ENCODE measurements at places on chromosomes 16 and 17.
A peak's percentile ranks its signal among the peaks of the same experiment; 100 is the strongest.

DNA sequence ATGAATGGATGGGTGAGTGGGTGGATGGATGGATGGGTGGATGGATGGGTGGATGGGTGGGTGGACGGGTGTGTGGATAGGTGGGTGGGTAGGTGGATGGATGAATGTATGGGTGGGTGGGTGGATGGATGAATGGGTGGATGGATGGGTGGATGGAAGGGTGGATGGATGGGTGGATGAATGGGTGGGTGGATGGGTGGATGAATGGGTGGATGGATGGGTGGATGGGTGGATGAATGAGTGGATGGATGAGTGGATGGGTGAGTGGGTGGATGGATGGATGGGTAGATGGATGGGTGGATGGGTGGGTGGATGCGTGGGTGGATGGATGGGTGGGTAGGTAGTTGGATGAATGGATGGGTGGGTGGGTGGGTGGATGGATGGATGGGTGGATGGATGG is 13.2 kb upstream of the ATP2C2 start:
- no peak for DNase-seq

- DNase-seq: no peak
Observed at GRCh38 chr17:72518159-72518732, 397.4 kb downstream of the SOX9 start.

DNA sequence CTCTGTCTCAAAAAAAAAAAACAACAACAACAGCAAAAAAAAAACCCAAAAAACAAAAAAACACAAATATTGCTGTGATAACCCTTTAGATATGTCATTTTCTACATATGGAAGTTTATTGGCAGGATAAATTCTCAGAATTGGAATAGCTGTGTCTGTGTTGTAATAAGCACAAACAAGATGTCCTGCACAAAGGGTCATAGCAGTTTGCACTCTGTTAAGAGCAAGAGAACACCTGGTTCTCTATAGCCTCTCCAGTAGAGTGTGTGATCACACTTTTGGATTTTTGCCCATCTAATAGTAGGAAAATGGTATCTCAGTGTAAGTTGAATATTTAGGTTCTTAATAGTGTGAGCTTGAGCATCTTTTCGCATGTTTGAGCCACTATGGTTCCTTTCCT is 60.4 kb downstream of the USP43 start:
- DNase-seq: no peak

GRCh38 chr17:56322991-56323390 is 169.7 kb downstream of the ANKFN1 start:
- DNase-seq: no peak

DNA sequence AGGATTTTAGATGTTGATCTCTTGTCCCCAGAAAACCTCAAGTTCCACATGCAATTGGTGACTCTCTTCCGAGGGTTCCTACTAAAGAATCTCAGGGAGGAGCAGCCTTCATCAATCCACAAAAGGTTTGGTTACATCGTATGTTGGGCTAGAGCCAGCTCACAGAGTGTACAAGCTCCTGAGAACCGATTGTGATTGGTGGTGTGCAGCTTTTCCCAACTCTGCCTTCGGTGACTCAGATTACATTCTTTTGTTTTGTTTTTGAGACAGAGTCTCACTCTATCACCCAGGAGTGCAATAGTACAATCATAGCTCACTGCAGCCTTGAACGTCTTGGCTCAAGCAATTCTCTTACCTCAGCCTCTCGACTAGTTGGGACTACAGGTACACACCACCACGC is 172.4 kb downstream of the PMP22 start:
- DNase-seq: no peak

GRCh38 chr17:80129006-80129565 is 17.8 kb downstream of the EIF4A3 start:
- no peak for DNase-seq

GRCh38 chr17:36495076-36495578 is 8.6 kb downstream of the ZNHIT3 start:
- DNase-seq: no peak

GRCh38 chr17:32276171-32276601 is 10.6 kb downstream of the RHBDL3 start:
- DNase-seq: no peak

DNA sequence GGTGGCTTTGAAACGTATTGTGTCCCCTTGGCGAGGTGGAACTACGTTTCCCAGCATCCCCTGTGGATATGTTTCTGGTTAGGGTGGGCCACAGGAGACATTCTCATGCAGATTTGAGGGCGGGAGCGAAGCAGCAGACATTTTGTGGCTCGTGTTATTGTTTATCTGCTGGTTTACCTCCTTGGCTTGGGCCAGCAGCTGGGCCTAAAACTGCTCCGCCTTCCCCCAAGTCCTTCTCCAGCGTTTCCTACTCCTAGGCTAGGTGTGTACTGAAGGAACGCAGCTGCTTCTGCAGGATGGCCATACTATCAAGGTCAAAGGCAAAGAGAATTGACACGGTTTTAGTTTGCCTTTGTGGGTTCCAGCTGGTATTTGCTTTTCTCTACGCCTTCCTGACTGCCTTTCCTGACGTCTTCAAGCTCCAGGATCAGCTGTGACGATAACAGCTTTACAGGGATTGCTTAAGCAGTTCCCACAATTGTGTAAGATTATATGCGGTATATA is 17.2 kb upstream of the WSB1 start:
- no peak for DNase-seq

DNA sequence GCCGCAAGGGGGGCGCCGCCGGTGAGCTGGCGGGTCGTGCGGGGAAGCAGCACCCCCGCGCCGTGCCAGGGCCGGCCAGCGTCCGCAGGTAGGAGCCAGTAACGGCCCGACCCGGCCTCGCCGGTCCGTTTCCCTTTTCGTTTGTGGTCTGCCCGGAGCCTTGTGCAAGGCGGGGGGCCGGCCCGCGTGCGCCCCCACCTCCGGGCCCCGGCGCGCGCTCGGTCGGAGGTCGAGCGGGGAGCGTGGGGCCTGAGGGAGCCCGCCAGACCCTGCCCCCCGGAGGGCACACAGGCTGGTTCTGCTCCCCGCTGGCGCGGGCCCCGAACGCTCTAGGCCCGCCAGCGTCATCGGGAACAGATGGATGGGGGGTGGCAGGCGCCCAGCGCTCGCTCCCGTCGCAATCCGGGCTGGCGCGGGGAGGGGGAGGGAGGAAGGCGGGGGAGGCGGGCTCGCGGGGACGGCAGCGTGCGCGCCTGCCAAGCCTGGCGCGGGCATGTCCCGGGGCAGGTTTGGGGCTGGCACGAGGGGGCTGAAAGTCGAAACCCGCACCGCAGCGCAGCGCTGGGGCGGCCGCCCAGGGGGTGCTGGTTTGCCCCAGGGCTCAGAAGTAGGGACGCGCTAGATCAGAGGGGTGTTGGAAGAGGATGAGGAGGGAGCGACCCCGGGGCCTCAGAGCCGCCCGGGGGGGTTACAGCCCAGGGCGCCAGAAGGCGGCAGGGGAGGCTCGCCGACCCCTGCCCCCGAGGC is 1.5 kb upstream of the GSE1 start:
- DNase-seq: peak; percentile 87

DNA sequence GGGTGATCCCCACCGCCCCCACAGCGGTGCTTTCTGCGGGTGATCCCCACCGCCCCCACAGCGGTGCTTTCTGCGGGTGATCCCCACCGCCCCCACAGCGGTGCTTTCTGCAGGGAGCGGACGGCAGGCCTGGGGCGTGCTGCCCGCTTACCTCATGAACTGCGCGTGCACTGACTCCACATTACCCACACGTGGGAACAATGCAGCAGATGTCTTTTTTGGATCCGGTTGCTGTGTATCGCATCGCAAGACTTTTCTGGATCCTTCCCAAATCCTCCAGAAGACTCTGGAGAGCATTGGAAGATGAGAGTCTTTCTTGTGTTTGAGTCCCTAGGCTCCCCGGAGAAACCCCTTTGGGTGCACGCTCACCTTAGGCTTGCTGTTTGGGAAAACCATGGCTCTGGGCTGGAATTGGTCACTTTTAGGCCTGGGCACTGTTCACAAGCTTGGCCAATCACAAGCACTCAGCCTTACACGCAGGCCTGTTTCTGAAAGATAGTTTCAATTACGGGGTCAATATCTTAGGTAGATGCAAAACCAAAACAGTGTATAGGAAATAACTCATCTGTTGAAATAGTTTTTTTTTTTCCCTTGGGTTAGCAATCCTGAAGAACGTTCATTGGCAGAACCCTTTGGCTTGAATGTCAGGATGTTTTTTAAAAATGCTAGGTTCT is 201.8 kb downstream of the RPTOR start:
- peak; percentile 80 for DNase-seq

All from muscle of leg (tissue), 16 donors.